ENCODE measurements at places on chromosomes 12 and 14.

DNA sequence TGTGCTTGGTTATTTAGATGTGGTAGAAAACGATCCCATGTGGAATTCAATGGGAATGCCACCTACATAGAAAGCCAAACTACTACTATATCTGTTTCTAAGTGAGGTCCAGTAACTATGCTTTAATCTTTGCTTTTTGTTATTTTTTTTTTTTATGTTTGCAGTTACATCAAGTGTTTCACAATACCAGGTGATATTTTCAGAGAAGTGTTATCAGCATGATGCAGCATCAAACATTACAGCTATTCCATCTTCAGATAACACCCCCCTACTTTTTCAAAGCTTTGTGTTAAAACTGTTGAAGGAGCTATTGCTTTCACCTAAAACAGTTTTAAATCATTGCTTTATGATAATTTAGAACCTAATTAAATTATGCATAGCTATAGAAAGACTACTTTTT lies 163.8 kb upstream of the SLC16A7 start:
- DNase-seq = no peak

DNA sequence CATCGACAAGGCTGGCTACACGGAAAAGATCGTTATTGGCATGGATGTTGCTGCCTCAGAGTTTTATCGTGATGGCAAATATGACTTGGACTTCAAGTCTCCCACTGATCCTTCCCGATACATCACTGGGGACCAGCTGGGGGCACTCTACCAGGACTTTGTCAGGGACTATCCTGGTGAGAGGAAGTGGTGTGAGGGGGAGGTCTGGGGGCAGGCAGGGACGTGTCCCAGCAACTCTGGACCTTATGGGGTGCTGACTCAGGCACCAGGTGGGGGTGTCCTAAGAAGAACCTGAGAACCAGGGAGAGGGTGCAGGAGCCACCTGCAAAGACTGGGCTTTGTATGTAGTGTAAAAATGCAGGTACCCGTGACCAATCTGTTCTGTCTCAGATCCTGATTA lies 5.2 kb downstream of the ENO2 start:
- no peak for DNase-seq

- no peak for DNase-seq
These were observed 45.2 kb downstream of the MLXIP start for GRCh38 chr12:122123761-122124145.

DNA sequence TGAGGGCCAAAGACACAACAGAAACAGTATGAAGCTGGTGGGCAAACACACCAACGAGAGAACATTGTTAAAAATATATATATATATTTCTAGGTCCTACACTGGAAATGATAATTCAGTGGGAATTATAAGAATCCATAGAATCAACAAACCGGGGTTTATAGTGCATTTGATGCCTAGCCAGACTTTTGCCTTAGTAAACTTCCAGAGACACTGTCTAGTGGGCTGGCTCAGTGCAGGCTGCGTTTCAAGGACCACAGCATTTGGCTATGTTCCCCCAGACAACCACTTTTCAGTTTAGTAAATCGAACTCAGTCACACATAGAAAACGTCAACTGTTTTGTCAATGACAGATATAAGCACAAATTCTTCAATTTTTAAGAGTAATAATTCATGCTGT lies 41.9 kb downstream of the SLC38A4 start:
- DNase-seq = peak; percentile 81

- DNase-seq = no peak
These were observed 56.6 kb downstream of the PAX9 start for GRCh38 chr14:36718216-36718615.

- peak; percentile 97 for DNase-seq
These were observed 17.2 kb downstream of the PLEKHG3 start for GRCh38 chr14:64721391-64721791.

All from fibroblast of skin of scalp (primary cell).